ENCODE measurements at places on chromosomes 16 and 17. TPM values are rescaled to one million over a fixed set of nuclear protein-coding genes. Genes with fewer than 3 reads are reported as not detected.

- DNase-seq: no peak
These were observed 237.6 kb downstream of the SOX9 start for GRCh38 chr17:72358465-72358864.

GRCh38 chr17:17018612-17019429 lies 23.4 kb upstream of the MPRIP start:
- DNase-seq: peak; percentile 64

DNA sequence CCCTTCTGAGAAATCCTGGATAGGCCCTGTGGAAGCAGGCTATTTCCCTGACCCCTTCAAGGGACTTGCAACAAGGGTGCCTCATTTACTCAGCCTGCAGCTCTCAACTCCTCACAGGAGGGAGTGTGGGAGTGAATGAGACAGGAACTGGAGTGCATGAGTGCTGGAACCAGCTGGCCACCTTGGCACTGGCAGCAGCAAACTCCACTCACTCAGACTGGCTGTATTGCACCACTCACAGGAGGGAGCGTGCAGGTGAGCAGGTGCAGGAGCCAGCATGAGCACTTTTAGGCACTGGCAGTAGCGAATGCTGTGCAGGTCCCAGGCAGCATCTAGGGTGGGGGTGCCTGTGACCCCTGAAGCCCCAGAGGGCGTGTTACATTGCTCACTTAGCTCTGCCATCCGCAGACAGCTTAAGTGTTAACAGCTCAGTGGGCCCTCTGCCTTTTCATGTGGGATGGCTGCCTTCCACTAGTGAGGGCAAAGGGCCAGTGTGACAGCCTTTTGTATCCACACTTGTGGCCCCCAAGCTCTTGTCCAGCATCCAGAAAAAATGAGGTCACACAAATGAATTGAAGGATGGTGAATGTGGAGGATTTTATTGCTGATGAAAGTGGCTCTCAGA lies 11.0 kb upstream of the ZNHIT3 start:
- no peak for DNase-seq

- DNase-seq: peak; percentile 11
These were observed 9.0 kb upstream of the NXPH3 start for GRCh38 chr17:49566668-49567071.

- no peak for DNase-seq
These were observed 47.7 kb upstream of the LCMT1 start for GRCh38 chr16:25063865-25064264.

- DNase-seq: no peak
These were observed 6.5 kb downstream of the TM4SF5 start for GRCh38 chr17:4777969-4778760.

- DNase-seq: no peak
These were observed 21.8 kb downstream of the FBXO39 start for GRCh38 chr17:6797718-6798351.

- peak; percentile 64 for DNase-seq
These were observed 37.6 kb upstream of the RPL38 start for GRCh38 chr17:74165797-74166365.

- no peak for DNase-seq
These were observed 7.3 kb downstream of the CDH13 start for GRCh38 chr16:82633964-82634600.

- DNase-seq: no peak
These were observed 263.1 kb upstream of the TNRC6C start for GRCh38 chr17:77695386-77695785.

DNA sequence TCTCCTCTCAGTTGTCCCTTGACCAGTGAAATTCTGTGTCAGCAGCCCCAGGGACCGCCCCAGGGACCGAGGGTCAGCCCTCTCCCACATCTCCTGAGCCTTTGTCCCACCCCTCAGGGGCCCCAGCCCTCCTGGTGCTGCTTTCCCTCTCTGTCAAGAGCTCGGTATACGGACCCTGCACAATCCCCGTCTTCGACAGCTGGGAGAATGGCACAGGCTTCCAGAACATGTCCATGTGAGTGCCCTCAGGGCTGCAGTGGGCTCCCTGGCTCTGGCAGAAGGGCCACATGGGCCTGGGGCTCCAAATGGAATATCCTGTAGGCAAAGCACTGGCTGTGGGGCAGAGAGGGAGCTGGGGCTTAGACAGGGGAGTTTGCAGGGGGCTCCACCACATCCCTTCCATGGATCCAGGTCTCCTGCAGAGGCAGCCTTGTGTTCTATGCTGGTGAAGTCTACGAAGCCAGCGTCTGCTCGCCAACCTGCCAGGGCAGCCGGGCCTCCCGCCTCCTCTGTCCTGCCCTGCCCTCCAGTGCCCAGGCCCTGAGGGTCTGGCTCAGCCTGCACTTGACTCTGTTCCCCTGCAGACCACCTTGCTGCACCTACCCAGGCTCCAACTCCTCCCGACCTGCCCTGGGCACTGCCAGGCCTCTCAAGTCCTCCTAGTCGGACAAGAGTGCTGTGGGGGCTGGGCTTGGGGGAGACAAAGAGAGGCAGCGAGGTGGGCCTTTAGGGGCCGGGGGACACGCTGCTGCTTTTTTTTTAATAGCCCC lies 28.0 kb downstream of the ADGRG5 start:
- no peak for DNase-seq

DNA sequence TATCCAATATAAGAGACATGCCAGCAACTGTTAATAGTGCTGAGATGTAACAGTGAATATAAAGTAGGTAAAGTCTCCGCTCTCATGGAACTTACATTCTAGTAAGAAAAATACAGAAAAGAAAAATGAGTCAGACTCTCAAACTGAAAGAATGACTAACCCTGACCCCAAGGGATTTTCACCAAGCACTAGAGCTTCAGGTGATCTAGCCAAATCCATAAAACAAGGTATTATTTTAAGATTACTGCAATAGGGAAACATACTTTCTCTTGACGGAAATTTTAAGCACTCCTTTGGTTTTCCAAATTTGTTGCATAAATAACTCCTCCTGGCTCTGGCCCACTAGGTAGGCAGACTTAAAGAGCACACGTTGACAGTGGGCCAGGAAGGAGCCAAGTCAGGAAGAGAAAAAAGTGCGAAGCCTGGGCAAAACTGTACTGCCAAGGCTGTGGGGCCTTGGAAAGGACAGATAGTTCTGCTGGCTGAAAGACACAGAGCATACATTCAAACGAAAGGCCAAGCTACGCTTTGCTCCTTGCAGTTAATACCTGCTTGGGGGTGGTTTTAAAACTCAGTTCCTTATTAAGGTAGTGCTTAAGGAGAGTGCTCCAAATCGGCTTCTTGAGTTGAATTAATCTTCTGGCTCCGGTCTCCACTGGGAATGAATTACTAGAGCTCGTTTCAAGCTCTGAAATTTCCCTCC lies 1.4 kb downstream of the GOT2 start:
- no peak for DNase-seq

- no peak for DNase-seq
These were observed at the start of gene SMTNL2 for GRCh38 chr17:4584101-4584916. Gene SMTNL2 (plus strand): TSS chr17:4584529. CDS start chr17:4584606, 77 bp downstream.

GRCh38 chr17:68509141-68510057 lies 2.8 kb upstream of the PRKAR1A start:
- no peak for DNase-seq

DNA sequence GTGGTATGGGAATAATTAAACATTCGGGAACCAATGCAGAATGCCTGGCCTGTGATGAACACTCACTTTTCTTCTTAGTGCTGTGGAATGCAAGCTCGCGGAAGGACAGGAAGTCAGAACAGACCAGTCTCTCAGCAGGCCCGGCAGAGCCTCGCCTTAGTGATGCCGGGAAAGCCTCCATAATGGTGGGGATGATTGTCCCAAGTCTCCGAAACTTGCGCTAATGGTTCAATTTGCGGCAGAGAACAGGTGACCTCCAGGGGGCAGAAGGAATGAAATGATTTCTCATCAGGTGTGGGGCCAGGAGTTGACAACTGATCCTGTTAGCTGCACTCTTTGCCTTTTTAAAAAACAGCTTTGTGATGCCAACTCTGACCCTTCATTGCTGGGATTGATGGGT lies 170.6 kb downstream of the GSG1L start:
- no peak for DNase-seq

- DNase-seq: no peak
These were observed 52.8 kb downstream of the CLEC19A start for GRCh38 chr16:19338335-19338734.

DNA sequence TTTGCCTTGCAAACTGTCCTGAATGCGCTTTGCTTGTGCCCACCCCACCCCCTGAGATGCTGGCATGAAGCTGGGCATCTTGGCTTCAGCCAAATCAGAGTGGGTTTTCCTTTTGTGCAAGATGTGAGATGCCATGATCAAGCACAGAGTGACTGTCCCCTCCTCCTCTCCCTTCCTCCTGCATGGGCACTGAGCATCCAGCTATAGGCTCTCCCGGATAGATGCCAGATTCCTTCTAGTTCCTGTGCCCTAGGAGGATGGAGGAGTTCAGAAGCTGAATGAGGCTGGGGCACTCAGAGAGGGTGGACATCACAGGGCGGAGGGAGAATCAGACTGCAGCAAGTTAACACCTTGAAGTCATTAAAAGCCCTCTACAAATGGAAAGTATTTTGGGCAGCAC lies 384.1 kb upstream of the CCL2 start:
- DNase-seq: no peak

- no peak for DNase-seq
These were observed 253.9 kb upstream of the CACNG5 start for GRCh38 chr17:66580956-66581391.

Gene NTN1
- 15.4 TPM for total RNA-seq

Gene WNT9B
- 7.5 TPM for total RNA-seq

Gene KRT27
- not detected for total RNA-seq

Gene PDE6G
- total RNA-seq: not detected

Gene HBQ1
- total RNA-seq: 0.48 TPM

Gene CCL8
- 0.42 TPM for total RNA-seq

Gene FLYWCH2
- 17.6 TPM for total RNA-seq

Gene CES4A
- 7.4 TPM for total RNA-seq

Measured in posterior vena cava (tissue), 2 donors.